Bronchial epithelial cell (primary cell): ENCODE measurements at places on chromosomes 4 and X.

DNA sequence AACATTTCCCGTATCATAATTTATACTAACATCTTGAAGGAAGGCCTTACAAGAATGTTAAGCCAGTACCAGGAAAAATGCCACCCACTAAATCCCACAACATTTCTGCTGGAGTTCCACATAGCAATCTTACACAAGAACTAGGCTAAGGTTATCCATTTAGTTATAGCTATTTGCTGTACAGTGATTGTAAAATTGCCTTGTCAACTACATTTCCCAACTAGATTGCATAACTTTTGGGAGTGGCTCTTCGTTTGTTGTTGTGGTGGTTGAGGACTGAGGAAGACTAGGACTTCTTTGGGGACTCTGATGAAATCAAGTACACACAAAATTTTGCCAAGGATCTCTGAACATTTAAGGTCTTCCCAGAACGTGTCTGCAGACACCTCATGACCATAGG lies 8.0 kb downstream of the IBSP start:
- DNase-seq = peak; percentile 45

DNA sequence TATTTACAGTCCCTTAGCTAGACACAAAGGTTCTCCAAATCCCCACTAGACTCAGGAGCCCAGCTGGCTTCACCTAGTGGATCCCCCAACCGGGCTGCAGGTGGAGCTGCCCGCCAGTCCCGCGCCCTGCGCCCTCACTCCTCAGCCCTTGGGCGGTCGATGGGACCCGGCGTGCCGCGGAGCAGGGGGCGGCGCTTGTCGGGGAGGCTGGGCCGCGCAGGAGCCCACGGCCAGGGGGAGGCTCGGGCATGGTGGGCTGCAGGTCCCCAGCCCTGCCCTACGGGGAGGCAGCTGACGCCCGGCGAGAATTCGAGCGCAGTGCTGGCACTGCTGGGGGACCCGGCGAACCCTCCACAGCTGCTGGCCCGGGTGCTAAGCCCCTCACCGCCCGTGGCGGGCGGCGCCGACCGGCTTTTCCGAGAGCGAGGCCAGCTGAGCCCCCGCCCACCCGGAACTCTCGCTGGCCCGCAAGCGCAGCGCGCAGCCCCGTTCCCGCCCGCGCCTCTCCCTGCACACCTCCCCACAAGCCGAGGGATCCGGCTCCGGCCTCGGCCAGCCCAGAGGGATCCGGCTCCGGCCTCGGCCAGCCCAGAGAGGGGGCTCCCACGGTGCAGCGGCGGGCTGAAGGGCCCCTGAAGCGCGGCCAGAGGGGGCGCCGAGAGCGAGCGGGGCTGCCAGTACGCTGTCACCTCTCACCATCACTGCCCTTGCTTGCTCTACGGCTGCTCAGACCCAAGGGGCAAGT lies 39.4 kb downstream of the WFS1 start:
- DNase-seq = no peak

DNA sequence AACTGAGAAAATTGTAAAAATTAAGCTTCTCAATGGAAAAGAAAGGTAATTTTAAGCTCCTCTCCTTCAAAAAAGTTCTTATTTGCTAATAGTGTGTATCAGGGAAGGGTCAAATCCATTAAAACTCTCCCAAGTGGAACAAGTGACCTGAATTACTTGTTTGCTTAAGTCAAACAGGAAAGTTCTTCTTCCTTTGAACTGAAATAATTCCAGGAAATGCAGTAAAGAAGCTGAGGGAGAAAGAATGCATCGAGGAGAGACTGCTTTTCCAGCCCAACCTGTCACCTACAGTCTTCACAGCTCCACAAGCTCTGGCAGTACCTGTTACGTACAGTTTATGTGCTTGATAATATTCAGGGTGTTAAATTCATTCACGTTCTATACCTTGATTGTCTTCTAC lies 131.1 kb downstream of the KLHL8 start:
- DNase-seq = no peak

- no peak for DNase-seq
Observed at GRCh38 chr4:95547715-95548471, 880 bp downstream of the UNC5C start.

DNA sequence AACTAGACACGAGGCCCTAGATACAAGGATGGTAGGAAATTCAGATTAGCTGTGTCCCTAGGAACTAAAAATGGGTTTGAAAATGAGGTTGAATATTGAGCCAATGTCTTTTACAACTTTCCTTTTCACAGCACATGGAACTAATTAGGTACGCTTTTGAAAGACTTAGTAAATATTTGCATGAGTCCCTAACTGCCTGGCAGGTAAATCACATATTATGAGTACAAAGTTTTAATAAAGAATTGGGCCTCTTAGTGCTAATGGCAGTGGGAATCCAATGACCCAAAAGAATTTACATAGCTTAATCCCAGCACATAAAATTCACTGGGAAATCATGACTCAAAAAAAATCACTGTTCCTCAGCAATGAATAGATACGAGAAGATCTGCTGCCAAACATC lies 16.8 kb downstream of the MUC7 start:
- DNase-seq = no peak

GRCh38 chrX:15430584-15430983 lies 46.4 kb upstream of the VEGFD start:
- no peak for DNase-seq

- DNase-seq = no peak
Observed at GRCh38 chrX:106035064-106035463, 3.5 kb downstream of the SERPINA7 start.

DNA sequence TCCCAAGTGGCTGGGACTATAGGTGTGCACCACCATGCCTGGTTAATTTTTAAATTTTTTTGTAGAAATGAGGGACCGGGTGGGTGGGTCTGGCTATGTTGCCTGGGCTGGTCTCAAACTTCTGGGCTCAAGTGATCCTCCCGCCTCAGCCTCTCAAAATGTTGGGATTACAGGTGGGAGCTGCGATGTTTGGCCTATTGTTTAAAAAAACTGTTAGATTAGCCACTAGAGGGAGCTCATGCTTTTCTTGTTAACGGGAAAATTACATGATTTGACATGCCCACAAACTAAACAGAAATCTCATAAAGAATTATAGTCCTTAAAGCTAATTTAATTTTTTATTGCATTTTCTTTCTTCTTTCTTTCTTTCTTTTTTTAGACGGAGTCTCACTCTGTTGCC lies 5.0 kb upstream of the SDAD1 start:
- DNase-seq = peak; percentile 55

DNA sequence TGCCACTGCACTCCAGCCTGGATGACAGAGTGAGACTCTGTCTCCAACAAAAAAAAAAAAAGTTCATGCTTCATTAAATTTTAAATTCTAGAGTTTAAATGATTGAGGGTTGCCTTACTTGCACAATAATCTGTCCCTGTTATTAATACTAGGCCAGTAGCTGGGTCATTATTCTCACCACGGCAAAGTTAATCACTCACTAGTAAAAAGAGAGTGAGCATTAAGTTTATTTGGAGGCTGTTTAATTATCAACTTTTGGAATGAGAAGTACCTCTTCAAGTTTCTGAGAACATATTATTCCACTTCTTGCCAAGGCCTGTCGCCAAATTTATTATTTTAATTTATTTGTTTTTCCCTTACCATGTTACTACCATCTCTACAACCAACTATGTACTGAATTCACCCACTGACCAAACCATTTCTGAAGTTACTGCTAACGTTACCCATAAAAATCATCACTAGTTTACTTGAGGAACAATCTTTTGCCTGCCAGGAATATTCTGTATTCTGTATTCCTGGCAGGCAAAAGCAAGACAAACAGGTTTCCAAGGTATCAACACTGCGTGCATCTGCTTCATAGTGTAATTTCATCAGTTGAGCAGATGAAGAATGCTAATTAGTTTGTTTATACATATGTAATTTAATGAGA lies 26.5 kb downstream of the GUCY1A1 start:
- DNase-seq = no peak

- no peak for DNase-seq
Observed at GRCh38 chr4:145936997-145937901, 1.4 kb downstream of the ZNF827 start.

GRCh38 chrX:131262738-131263679 lies 26.1 kb downstream of the IGSF1 start:
- DNase-seq = peak; percentile 0

GRCh38 chr4:126172126-126172525 lies 857.4 kb downstream of the FAT4 start:
- DNase-seq = peak; percentile 38

GRCh38 chrX:89034679-89035078 lies 287.7 kb downstream of the CPXCR1 start:
- no peak for DNase-seq

GRCh38 chr4:133594390-133595207 lies 445.5 kb downstream of the PCDH10 start:
- peak; percentile 63 for DNase-seq

DNA sequence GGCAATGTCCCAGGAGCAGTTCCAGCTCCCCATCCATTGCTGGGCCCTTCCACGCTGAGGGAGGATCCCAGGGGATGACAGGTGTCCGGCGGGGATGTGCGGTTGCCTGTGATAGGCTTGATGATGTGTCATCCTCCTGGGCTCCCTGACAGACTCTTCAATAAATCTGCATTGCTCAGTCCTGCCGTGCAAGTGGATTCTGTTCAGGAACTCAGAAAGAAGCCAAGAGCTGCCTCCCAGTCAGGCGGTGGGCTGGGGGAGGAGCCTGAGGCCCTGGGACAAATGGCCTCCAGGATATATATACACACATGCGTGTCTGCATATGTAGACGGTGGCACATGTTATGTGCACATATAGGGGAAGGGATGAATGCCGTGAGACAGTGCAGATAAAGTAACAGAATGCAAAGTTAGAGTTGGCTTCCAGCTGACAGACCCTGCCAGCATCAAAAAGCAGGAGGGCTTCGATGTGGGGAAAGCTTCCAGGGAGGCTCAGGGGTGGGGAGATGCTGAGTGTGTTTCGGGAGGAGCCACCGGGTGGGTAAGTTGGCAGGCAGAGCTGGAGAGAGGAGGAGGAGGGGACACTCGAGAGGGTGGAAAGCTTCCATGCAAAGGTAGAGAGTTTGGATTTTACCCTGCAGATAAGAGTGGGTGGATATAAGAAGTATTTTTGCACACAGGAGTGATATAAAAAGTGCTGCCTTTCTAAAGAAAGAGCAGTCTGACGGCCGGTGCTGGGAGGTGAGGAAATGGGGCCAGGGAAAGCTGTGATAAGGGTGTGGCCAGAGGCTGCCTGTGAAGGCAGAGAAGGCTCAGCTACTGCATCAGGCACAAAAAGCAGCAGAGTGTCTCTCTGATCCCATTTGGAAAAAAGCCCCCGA lies 28.5 kb upstream of the CRMP1 start:
- DNase-seq = no peak

DNA sequence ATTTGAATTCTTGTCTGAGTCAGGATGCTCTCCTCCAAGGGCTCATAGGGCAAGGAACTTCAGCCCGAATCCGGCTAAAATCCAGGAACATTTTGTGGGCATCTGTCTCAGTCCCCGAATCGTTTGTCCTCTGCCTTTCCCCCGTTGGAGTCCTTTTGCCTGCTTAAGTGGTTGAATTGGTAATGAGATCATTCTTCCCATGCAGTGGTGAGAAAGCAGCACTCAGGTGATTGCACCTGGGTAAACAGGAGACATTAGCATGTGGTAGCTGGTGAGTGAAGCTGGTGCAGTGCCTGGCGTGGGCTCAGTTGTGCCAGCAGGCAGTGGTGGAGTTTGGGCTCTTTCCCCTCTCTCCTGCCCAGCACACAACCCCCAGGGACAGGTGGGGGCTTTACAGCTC lies 61.9 kb upstream of the MTM1 start:
- no peak for DNase-seq

GRCh38 chr4:116668190-116668589 lies 417.2 kb downstream of the TRAM1L1 start:
- DNase-seq = no peak

- DNase-seq = no peak
Observed at GRCh38 chr4:169774466-169775445, 17.0 kb upstream of the HPF1 start.

DNA sequence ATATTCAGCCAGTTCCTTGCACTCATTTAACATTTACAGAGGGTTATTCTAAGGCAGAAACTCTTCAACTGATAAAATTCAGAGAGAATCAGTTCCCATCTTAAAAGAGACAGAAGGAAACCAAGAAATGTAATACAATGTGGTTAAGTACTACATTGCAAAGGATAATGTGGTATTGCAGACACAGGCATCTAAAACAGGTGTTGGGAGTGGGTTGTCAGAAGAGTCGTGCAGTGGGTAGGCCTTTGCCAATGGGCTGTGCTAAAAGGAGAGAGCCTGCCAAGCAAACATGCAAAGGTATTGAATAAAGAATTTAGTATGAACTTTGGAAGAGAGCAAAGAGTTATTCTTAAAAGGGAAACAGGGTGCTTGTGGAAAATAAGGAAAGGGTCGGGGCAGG lies 1044.4 kb upstream of the DIAPH2 start:
- no peak for DNase-seq

DNA sequence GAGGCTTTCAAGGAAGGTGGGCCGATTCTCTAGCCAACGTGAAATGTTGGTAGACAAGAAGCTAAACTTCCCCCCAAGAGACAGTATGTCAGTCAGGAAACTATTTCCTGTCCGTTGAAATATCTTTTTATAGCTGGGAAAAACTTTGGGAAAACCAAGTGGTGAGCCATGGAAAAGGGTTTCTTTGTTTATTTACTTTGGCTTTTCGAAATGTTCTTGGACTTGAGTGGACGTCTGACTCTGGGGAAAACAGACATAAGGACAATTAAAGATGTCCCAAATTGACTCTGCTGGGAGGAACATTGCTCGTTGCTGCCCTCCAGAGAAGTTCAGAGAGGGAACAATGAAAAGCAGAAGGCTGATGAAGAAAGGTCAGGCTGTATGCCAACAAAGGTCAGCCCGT lies 295.4 kb downstream of the RAPGEF2 start:
- no peak for DNase-seq

- peak; percentile 67 for DNase-seq
Observed at GRCh38 chr4:81405900-81406401, 65.8 kb downstream of the RASGEF1B start.

GRCh38 chrX:20663336-20663735 lies 396.6 kb upstream of the RPS6KA3 start:
- DNase-seq = no peak

DNA sequence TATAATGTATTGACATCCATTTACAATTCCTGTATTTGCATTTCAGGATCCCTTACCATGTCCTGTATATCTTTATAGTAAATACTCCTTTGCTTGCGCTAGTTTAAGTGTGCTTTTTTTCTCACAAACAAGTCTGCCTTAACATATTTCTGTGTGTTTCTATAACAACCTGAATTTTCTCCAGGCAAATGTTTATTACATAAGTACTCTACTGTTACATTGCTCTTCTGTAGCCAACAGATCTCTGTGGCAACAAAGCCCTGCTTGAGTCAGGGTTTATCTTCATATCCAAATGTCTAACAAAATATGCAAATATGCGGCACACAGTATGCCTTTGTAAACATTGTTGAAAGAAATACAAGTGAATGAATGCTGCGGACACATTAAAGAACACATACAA lies 625.5 kb downstream of the TLL1 start:
- DNase-seq = no peak

- DNase-seq = no peak
Observed at GRCh38 chrX:143674926-143675325, 39.0 kb upstream of the SLITRK4 start.
